ENCODE measurements at places on chromosomes 1 and 21. TPM values are rescaled to one million over a fixed set of nuclear protein-coding genes. Genes with fewer than 3 reads are reported as not detected.

GRCh38 chr1:58432851-58433668, 113.5 kb downstream of the OMA1 start:
- DNase-seq: peak; percentile 28

DNA sequence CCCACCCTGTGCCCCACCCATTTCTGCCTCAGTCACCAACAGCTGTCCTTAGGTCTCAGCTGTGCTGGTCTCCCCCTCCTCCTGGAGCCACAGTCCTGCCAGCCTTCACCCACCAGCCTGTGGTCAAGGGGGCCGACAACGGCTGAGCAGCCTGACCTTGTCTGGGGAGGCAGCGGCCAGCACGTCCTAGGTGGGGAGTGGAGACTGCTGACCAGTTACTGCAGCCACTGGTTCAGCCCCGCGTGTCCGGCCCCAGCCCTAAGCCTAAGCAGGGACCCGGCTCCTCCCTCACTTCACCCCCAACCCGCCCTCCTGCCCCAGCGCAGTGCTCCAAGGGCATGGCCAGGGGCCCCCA, 79.2 kb downstream of the MORN1 start:
- no peak for DNase-seq

GRCh38 chr1:217953330-217953729, 322.2 kb downstream of the SPATA17 start:
- no peak for DNase-seq

DNA sequence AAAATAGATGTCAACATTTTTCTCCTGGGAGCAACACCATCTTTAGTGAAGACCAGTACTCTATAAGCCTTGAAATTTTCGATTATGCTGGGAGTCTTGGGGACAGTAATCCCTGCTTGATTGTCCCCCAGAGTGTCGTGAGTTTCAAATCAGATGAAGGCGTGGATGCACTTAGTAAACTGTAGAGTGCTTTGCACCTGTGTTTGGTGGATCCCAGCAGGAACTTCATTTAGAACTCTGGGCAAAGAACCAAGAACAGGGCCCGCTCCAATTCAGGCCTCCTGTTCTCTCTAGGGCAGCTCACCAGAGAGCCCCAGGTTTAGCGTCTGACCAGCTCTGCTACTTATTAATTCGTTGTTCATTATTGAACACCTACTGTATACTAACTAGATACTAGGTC, 1.5 kb downstream of the GPX7 start:
- no peak for DNase-seq

Gene KCNJ6
- 0.46 TPM for polyA plus RNA-seq

Gene SPATC1L
- polyA plus RNA-seq: 29.9 TPM

Gene PLPPR4
- 0.19 TPM for polyA plus RNA-seq

All from hepatocyte (in vitro differentiated cells).